ENCODE measurements at places on chromosomes 7 and 10. TPM values are rescaled to one million over a fixed set of nuclear protein-coding genes. Genes with fewer than 3 reads are reported as not detected.

- DNase-seq, result no peak
Observed at GRCh38 chr10:33557313-33557712, 222.8 kb upstream of the NRP1 start.

The KCP gene
- total RNA-seq, result 0.55 TPM

DNA sequence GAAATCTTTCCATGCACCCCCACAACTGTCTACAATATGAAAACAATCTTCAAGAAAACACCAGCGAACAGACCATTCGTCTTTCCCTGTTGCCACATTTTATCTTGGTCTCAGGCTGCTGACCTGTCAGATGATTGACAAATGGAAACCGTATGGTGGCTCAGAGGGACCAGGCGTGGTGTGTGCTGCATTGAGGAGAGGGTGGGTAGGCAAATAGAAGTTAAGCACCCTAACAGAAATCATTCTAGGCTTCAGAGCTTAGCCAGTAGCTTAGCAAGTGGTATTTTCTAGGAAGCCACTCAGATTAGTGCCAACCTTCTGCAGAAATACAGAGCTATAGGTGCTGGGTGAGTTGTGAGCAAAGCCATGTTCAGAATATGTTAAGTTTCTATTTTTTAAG is 114.9 kb downstream of the DPP6 start:
- no peak for DNase-seq

GRCh38 chr7:30778255-30779025 is 7.2 kb downstream of the MINDY4 start:
- DNase-seq, result no peak

GRCh38 chr7:48251766-48252165 is 80.5 kb downstream of the ABCA13 start:
- DNase-seq, result no peak

The TSPAN13 gene
- 5.5 TPM for total RNA-seq

DNA sequence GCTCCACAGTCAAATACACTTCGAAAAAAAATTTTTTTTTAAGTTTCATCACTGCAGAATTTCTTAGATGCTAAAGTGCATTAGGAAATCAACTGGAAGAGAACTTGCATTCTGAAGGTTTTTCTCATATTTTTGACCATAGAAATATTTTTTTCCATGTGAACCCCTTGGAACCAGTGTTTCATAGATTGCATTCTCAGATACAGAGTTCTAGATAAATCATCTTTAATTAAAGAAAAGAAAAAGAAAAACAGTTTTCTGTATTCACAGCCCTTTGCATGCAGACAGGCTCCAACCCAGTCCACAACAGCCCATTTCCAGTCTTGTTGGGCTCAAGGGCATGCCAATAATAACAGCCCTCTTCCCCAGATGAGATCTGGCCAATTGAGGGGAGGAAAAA is 75.5 kb upstream of the RPA3 start:
- DNase-seq, result no peak

DNA sequence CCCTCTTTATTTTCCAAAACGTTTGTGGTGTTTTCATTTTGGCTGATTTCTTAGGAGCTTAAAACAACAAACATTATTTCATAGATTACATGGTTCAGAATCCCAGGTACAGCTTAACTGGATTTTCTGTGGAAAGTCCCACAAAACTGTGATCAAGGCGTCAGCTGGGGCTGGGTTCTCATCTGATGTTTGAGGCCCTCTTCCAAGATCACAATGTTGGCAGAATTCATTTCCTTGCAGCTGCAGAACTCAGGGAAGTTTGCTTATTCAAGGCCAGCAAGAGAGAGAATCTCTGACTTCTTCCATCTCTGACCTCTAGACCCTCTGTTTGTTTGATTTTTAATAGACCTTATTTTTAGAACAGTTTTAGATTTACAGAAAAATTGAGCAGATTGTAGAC is 108.4 kb upstream of the AGK start:
- no peak for DNase-seq

GRCh38 chr7:94422827-94423460 is 28.2 kb downstream of the COL1A2 start:
- no peak for DNase-seq

The RET gene
- total RNA-seq, result 0.43 TPM

Data from osteocyte (in vitro differentiated cells).